Brain (organoid and tissue), 16 donors: ENCODE measurements at places on chromosomes 1 and 21.
A peak's percentile ranks its signal among the peaks of the same experiment; 100 is the strongest.

GRCh38 chr1:17292299-17293160, 15.5 kb upstream of the PADI4 start:
- no peak for DNase-seq

DNA sequence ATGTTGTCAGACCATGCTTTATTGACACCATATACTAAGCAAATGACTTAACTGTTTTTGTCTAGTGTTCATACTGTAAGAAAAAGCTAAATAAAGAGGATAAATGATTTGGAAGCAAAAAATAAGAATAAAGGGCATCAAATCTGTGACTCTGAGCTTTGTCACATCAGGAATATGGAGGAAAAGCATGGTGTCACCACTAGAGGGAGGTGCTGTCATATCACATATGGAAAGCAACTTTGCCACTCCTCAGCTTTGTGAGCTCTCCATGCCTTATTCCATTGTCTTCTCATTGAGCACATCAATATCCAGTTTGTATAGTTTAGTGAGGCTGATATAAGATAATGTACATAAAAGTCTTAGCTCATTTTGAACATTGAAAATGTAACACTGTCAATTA, 20.8 kb upstream of the GBP1 start:
- peak; percentile 47 for DNase-seq

DNA sequence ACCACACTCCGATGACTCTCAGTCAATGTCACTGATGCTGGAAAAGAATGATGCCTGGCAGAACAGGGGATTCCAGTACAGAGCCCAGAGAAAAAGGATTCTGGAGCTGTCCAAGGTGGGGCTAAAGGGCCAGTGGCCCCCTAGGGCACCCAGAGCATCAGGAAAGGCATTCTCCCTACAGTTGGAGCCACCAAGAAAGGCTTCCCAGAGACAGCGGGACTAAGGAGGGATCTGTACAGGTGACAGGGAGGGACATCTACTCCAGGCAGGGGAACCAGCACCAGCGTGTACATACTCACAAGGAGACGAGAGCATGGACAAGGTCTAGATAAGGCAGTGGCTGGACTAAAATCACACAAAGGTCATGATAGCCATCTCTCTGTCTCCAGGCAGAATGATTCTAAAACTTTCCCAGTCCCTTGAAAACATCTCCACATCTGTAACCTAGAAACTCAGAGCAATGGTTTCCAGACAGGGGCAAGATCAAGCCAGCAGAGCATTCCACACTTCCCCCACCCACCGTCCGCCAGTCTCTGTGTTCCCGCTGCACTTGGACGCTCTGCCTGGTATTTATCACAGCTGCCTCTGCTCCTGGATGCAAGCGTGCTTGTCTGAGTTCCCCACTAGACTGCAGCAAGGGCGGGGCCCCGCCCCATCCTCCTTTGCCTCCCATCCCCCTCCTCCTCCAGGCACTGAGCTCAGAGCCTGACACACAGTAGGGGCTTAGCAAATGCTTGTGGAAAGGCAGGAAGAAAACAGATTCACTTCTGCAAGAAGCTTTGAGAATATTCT, 111.6 kb upstream of the ZC3H12A start:
- peak; percentile 25 for DNase-seq

GRCh38 chr1:87336623-87337067, 8.0 kb downstream of the LMO4 start:
- DNase-seq, result no peak

DNA sequence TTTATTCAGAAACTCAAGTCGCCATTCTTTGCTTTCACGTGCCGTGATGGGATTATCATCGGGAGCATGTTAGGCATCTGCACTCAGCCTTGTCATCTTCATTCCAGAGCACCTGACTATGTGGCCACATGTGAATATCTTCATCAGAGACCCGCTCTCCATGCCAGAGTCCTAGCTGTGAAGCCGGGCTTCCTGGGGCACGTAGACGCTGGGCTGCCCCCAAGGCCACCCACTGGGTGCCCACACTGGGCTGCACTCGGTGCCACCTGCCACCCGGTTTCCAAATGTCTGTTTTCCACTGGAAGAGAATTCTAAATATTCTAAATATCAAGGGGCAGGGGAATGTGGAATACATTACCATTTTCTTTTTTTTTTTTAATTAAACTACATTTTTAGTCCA, 43.8 kb downstream of the SLC37A1 start:
- DNase-seq, result no peak

DNA sequence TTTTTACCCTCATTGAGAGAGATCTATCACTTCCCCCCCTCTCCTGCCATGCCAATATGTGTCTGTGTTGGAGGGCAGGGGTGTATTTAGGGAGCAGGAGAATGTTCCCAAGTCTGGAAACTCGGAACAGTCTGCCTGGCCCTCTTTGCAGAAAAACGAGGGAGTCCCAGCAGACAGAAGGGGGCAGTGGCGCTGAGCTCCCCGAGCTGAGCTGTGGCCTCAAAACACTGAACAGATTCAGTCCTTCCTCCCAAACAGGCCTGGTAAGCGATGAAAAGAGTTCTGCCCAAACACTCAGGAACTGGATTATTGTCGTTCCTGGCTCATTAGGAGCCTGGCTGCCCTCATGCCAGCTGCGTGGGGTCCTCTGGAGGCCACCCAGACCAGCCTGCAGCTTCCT, 981 bp downstream of the CLDN14 start:
- no peak for DNase-seq

DNA sequence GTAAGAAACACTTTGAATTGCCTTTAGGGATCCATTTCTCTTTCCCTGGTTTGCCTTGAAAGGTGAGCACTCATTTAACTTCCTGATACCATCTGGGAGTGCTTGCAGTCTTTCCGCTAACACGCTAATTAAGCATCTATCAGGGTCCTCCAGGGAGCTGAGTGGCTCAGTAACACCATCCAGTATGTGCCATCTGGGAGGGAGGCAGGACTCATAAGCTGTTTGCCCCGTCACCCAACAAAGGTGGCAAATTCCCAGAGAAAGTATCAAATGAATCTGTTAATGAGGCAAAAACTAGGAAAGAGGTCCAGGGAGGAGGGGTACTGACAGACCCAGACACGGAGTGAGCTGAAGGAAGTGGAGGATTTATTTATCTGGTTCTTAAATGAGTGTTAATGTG, 430.9 kb downstream of the HLX start:
- DNase-seq, result peak; percentile 64

DNA sequence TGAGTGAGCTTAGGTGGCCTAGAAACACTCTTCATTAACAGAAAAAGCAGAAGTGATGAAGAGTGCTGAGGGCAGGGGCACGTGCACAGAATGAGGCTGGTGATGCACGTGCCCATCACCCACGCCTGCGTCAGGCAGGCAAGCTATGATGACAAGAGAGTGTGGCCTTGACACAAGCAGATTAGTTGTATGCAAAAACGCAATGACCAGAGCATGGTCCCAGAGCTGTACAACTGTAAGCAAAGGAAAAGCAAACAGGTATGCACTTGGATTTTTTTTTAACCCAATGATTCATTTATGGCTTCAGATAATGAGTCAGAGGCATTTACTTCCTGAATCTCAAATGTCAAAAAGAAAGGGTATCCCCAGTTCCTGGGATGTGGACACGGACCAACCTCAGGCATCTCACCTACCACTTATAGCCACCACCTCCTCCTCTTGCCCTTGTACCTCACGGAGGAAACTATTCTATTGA, 9.1 kb upstream of the TMEM61 start:
- no peak for DNase-seq

- DNase-seq, result no peak
Measured at GRCh38 chr1:170114906-170115305, 30.9 kb upstream of the NTMT2 start.

DNA sequence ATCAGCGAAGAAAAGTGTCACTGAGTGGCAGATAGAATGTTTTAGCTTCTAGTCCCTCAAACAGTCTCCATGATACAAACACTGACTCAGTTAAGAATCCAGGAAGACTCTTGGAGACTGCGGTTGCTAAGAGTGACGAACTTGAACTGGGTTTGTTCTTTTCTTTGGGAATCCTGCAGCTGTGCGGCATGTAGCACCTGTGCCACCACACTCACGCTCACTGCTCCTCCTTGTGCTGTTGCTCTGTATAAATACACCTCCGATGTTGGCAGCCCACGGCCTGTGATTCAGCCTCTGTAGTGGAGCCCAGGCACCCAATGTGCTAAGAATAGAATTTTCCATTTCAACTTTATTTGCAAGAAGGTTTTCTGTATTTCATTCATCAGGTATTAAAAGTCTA, 5.5 kb upstream of the PPIE start:
- peak; percentile 6 for DNase-seq

- DNase-seq, result peak; percentile 28
Measured at GRCh38 chr1:12594966-12595756, 22.8 kb downstream of the DHRS3 start.

DNA sequence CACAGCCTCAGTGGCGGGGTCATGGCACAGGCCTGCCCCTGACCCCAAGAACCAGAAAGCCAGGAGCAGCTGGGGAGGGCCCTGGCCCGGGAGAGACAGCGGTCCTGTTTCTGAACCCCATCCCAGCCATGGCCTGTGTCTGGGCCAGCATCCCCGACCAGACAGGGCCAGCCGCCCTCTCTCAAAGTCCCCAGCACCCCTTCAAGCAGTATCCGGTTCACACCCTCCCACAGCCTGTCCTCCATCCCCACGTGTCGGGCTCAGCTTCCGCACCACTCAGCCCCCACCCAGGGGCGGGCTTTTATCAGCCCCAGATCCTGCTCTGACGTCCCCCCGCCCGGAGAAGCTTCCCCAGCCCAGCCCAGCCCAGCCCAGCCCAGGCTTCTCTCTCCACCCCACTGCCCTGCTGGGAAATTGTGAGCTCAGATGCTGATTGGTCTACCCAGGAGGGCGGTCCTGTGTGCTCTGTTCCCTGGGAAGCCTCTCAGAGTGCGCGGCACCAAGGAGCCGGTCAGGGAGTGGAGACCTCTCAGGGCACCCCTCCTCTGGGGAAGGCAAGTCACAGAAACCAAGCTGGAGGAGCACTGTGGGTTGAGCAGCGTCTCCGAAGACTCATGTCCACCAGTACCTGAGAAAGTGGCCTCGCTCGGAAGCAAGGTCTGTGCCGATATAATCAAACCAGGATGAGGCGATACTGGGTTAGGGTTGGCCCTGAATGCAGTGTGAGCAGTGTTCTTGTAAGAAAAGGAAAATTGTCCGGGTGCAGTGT, 4.7 kb upstream of the FAAP20 start:
- peak; percentile 62 for DNase-seq
